Vagina (tissue), 2 donors: ENCODE measurements at places on chromosomes 7 and 10. TPM values are rescaled to one million over a fixed set of nuclear protein-coding genes. Genes with fewer than 3 reads are reported as not detected.
A peak's percentile ranks its signal among the peaks of the same experiment; 100 is the strongest.

- no peak overlapping the region for H3K4me3 ChIP-seq
- H3K27me3 ChIP-seq = no peaks in the 10 kb centered on the region
- no peaks in the 10 kb centered on the region for H3K4me1 ChIP-seq
- H3K27ac ChIP-seq = no peak overlapping the region
- no peaks in the 10 kb centered on the region for H3K36me3 ChIP-seq
Measured at GRCh38 chr10:46052057-46052790, 6.2 kb upstream of the MSMB start.

- no peaks in the 10 kb centered on the region for H3K36me3 ChIP-seq
- no peaks in the 10 kb centered on the region for H3K27me3 ChIP-seq
- no peak overlapping the region for H3K27ac ChIP-seq
- no peak overlapping the region for H3K4me3 ChIP-seq
- peaks cover 8% of the 10 kb centered on the region for H3K4me1 ChIP-seq
Measured at GRCh38 chr10:62264126-62264525, 4.5 kb downstream of the RTKN2 start.

DNA sequence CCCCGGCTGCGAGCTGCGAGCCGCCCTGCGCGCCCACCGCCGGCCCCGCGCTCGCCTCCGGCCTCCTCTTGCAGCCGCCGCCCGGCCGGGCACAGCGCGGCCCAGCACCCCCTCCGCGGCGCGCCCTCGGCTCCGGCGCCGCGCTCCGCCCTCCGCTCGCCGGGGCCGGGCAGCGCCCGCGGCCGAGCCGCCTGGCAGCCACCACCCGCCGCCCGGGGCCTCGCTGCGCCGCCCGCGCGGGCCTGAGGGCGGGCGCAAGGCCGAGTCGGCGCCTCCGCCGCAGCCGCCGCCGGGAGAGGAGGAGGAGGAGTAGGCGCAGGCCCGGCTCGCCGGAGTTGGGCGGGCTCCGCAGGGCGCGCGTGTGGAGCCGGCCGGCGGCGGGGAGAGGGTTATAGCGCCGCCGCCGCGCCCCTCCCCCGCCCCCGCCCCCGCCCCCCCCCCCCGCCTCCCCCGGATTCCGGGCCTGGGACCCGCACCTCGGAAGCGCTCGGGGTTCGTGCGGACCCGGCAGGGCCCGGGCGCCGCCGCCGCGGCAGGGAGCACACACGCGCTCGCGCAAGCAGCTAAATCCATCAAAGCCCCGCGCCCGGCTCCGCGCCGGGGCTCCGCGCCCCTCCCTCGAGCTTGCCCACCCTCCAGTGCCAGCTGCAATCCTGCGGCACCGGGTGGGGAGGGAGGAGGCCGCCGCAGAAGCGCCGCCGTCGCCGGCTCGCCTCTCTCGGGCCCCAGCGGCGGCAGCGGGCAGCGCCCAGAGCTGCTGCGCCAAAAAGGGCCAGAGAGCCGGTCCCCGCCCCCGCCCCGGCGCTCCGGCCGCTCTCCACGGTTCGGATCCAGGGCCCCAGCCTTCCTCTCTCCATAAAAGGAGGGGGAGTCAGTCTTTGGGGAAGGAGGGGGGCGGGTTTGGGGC is at the start of gene PDGFA:
Gene PDGFA, minus strand, starts transcription at position 363 of the 907 bp plus-strand sequence. CDS start 845 bp downstream, outside the sequence.
- H3K4me1 ChIP-seq = peaks cover 61% of the 10 kb centered on the region
- no peaks in the 10 kb centered on the region for H3K36me3 ChIP-seq
- DNase-seq = no peak

DNA sequence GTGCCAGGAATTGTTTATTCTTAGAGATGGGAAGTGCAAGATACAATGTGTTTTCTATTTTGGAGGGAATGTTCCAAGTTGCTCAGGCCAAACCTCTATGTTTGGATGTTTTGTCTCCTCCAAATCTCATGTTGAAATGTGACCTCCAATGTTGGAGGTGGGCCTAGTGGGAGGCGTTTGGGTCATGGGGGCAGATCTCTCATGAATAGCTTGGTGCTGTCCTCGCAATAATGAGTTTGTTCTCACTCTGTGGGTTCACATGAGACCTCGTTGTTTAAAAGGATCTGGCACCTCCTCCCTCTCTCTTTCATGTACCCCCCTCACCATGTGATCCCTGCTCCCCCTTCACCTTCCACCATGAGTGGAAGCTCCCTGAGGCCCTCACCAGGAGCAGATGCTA is 8.3 kb upstream of the GDF10 start:
- peaks cover 4% of the 10 kb centered on the region for H3K4me1 ChIP-seq
- no peaks in the 10 kb centered on the region for H3K27me3 ChIP-seq
- no peaks in the 10 kb centered on the region for H3K36me3 ChIP-seq
- DNase-seq = no peak
- H3K27ac ChIP-seq = no peak overlapping the region
- no peak overlapping the region for H3K4me3 ChIP-seq

DNA sequence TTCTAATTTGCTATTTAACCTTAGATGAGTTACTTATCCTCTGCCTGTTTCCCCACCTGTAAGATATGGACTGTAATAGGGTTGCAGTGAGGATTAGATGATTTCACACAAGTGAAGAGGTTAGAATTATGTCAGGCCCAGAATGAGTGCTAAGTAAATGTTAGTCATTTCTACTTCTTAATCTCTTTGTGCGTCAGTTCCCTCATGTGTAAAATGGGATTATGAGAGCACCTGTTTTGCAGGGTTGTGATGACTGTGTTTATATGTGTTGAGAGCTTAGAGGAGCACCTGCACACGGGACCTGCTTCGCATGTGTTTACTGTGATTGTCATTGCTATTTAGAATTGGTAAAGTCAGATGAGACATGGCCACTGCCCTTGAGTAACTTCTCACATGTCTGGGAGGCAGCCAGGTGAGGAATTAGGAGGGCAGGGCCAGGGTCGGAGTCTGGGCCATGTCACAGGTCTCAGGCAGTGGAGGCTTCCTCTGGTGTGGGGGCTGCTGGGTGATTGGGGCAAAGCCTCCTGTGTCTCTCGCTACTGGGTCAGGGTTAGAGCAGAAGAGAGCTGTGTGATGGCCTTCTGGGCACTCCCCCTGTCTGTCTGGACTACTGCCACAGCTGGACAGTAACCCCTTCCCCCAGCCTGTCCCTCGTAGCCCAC is 106.7 kb downstream of the WDFY4 start:
- H3K27me3 ChIP-seq = no peaks in the 10 kb centered on the region
- peak; percentile 44 for DNase-seq
- H3K27ac ChIP-seq = no peak overlapping the region
- H3K36me3 ChIP-seq = no peaks in the 10 kb centered on the region
- H3K4me1 ChIP-seq = peaks cover 11% of the 10 kb centered on the region

- no peak overlapping the region for H3K4me3 ChIP-seq
- H3K36me3 ChIP-seq = no peaks in the 10 kb centered on the region
- H3K4me1 ChIP-seq = no peaks in the 10 kb centered on the region
- H3K27me3 ChIP-seq = no peaks in the 10 kb centered on the region
- H3K27ac ChIP-seq = no peak overlapping the region
Measured at GRCh38 chr7:93092757-93093370, 24.9 kb downstream of the SAMD9 start.

DNA sequence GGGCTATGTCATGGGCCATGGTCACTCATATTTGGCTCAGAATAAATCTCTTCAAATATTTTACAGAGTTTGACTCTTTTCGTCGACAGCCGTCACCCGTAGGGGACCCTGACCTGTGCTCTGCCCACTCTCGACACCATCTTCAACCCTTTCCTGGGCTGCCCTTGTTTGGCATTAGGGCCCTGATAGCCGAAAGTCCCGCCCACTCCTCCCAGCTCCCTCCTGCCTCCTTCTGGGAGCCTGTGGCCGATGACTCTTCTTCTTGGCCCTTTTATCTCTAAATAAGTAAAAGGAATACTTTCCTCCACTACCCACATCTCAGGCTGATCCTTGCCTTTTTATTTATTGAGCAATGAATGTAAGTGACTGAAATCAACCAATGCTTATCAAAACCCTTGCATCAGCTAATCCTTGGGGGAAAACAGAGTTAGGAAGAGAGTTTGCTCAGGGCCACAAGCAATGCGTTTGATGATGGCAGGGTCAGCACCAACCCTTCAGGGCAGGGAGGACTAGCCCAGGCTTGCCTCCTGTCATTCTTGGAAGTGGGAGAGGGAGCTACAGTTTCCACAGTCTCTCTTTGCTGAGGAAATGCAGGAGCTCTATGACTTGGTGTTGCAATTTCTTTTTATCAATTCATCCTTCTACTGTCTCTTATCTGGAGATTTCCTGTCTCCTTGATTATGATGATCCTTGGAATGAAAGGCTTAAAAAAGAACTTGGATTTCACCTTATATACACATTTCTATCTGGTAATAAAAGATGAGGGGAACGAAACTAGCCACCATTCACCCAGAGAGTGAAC is 218.2 kb upstream of the PODXL start:
- no peak for DNase-seq
- H3K36me3 ChIP-seq = no peaks in the 10 kb centered on the region
- H3K27me3 ChIP-seq = no peaks in the 10 kb centered on the region
- no peak overlapping the region for H3K4me3 ChIP-seq
- H3K4me1 ChIP-seq = no peaks in the 10 kb centered on the region

GRCh38 chr10:116671274-116671926 is 50.6 kb downstream of the PNLIPRP2 start:
- DNase-seq = no peak
- peaks cover 8% of the 10 kb centered on the region for H3K4me1 ChIP-seq
- H3K27ac ChIP-seq = no peak overlapping the region
- no peaks in the 10 kb centered on the region for H3K27me3 ChIP-seq
- no peaks in the 10 kb centered on the region for H3K36me3 ChIP-seq

DNA sequence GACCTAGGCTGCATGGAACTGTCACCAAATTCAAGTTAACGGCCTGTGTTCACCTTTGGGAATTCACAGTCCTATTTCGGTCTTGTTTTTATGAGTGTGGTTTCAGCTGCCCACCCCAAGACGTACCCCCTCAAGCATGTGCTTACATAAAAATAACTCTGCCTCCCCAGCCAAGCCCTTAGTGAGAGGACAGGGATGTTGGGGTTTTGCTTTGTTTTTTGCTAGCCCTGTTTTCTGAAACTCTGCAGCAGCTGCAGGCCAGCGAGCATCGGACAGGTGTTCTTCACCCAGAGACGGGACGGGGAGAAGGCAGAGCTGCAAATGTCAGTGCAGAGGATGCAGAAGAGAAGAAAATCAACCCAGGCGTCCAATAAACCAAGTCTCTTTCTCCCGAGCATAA is 13.5 kb downstream of the CHST15 start:
- H3K36me3 ChIP-seq = no peaks in the 10 kb centered on the region
- no peak overlapping the region for H3K27ac ChIP-seq
- H3K4me3 ChIP-seq = no peak overlapping the region
- DNase-seq = no peak

DNA sequence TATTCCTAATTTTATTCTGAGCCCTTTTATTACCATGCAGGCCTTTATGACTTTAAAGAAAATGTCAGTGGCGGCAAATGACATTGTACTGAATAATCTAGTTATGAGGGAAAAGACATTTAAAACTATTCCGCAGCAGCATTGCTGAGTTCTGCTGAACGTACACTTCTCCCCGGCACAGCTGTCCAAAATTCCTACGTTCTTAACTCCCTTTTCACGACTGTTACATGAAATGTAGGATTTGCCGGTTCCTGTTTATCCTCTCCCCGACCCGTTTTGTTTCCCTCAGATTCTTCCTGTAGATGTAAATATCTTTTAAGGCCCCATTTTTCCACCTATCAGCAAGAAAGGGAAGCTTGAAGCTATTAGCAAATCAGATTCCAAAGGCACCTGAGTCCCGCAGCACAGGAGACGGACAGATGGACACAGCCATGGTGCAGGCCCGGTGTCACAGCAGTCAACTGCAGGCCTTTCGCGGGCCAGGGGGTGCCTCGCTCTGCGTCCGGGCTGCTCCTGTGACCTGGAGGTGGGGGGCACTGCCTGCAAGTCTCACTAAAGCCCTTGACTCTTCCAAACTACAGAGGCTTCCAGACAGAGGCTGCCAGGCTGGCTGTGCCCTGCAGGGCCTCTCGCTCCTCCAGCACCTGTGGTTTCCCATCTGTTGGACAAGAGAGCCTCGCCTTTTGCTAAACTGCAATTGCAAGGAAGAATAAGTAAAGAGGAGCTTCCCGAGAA is 485.0 kb upstream of the MGMT start:
- H3K36me3 ChIP-seq = no peaks in the 10 kb centered on the region
- no peak overlapping the region for H3K27ac ChIP-seq
- no peak for DNase-seq
- H3K4me1 ChIP-seq = no peaks in the 10 kb centered on the region

DNA sequence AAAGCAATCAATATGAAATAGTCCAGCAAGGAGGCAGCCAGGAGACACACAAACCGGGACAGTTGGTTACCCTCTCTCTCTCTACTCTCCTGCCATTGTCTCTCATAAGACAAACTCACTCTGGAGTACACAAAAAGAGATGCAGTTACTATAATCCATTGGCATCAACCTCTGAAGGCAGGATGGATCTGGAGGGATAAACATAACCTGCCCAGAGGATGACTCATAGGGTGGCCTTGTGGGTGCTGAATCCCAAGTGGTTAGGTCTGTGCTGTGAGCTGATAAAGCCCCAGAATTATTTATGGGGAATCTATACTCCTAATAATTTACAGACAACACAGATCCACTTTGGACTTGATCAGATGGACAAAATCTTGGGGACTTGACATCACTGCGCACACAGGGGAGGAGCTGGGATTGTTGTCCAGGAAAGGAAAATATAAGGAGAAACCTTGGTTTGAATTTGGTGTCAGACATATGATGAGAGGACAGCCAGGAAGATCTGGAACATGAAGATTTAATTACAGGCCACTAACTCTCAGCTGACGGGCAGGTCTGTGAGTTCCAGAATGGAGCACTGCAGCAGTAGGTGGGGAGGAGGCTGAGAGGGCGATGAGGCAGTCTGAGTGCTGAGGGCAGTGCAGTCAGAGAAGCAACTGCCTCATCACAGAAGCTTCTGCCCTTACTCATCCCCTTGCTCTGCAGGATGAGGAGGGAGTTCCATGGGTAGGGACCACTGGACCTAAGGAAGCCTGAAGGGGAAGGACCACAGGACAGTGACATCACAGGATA is 113.9 kb upstream of the PRSS58 start:
- no peak overlapping the region for H3K4me3 ChIP-seq
- H3K4me1 ChIP-seq = no peaks in the 10 kb centered on the region
- no peak for DNase-seq
- H3K36me3 ChIP-seq = no peaks in the 10 kb centered on the region
- H3K27me3 ChIP-seq = no peaks in the 10 kb centered on the region

The HGF gene
- 15.0 TPM for total RNA-seq

The AKR1B1 gene
- 79.1 TPM for total RNA-seq

The DDC gene
- 1.7 TPM for total RNA-seq

The SLC26A5 gene
- not detected for total RNA-seq

The GLI3 gene
- total RNA-seq = 24.6 TPM
